ENCODE measurements at places on chromosomes 16 and 17. TPM values are rescaled to one million over a fixed set of nuclear protein-coding genes. Genes with fewer than 3 reads are reported as not detected.

HOXB4 gene
- 3.0 TPM for total RNA-seq

EPN3 gene
- not detected for total RNA-seq

TBC1D3D gene
- total RNA-seq = 1.5 TPM

KRTAP4-6 gene
- not detected for total RNA-seq

MRPL28 gene
- 92.9 TPM for total RNA-seq

LRRC37A gene
- total RNA-seq = 2.9 TPM

TOP2A gene
- 199 TPM for total RNA-seq

MYH8 gene
- not detected for total RNA-seq

GRAP gene
- total RNA-seq = 10.9 TPM

DNA sequence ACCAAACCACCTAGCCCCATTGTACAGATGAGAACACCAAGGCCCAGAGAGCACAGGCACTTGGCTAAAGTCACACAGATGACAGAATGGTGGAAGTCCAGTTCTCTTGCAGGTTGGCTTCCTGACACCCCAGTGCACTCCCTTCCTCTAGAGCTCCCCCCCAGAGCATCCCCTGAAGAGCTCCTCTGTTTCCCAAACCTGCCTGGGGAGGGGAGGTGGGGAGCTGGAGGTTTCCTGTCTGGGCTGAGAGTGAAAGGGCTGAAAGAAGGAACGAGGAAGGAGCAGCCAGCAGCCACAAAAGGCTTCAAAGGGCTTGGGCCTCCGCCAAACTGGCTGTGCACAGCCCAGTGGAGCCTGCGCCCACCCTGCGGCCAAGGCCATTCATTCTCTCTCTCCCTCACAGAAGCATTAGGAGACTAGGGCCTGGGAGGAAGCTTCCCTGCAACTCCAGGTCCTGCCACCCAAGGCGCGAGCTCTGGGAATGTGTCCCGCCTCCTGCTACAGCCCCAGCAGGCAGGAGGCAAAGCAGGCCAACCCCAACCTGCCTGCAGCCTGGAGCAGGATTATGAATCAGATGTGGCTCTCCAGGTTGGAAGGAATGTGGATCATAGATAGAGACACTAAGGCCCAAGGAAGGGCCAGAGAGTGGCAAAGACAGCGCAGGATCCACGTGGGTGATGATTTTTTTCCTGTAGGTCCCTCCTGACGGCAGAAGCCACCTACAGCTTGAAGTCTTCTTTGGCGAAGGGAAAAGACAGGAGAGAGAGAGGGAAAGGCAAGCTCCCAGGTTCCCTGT is 913 bp downstream of the SLC13A5 start:
- no peaks in the 10 kb centered on the region for H3K36me3 ChIP-seq
- no peak for DNase-seq
- H3K4me1 ChIP-seq = peaks cover 2% of the 10 kb centered on the region
- H3K27me3 ChIP-seq = peaks cover 57% of the 10 kb centered on the region

- no peaks in the 10 kb centered on the region for H3K4me1 ChIP-seq
- no peak for DNase-seq
- peaks cover 9% of the 10 kb centered on the region for H3K36me3 ChIP-seq
Observed at GRCh38 chr16:57567691-57568090, 25.2 kb downstream of the ADGRG5 start.

- H3K27me3 ChIP-seq = no peaks in the 10 kb centered on the region
- no peak overlapping the region for H3K27ac ChIP-seq
- H3K4me3 ChIP-seq = no peak overlapping the region
Observed at GRCh38 chr16:66810391-66810790, 9.0 kb upstream of the TERB1 start.

GRCh38 chr17:40310882-40311391 is 2.0 kb downstream of the RARA start:
- no peaks in the 10 kb centered on the region for H3K36me3 ChIP-seq
- H3K27me3 ChIP-seq = no peaks in the 10 kb centered on the region
- no peak overlapping the region for H3K4me3 ChIP-seq
- peaks cover 24% of the 10 kb centered on the region for H3K4me1 ChIP-seq
- H3K27ac ChIP-seq = no peak overlapping the region

GRCh38 chr16:14668556-14669223 is 25.4 kb downstream of the PLA2G10 start:
- peaks cover 4% of the 10 kb centered on the region for H3K4me1 ChIP-seq
- no peak overlapping the region for H3K27ac ChIP-seq
- no peak for DNase-seq
- H3K4me3 ChIP-seq = no peak overlapping the region
- H3K36me3 ChIP-seq = peaks cover 53% of the 10 kb centered on the region

GRCh38 chr17:75096082-75096625 is 8.4 kb downstream of the SLC16A5 start:
- DNase-seq = no peak
- no peak overlapping the region for H3K4me3 ChIP-seq
- peaks cover 4% of the 10 kb centered on the region for H3K36me3 ChIP-seq
- H3K27me3 ChIP-seq = no peaks in the 10 kb centered on the region

DNA sequence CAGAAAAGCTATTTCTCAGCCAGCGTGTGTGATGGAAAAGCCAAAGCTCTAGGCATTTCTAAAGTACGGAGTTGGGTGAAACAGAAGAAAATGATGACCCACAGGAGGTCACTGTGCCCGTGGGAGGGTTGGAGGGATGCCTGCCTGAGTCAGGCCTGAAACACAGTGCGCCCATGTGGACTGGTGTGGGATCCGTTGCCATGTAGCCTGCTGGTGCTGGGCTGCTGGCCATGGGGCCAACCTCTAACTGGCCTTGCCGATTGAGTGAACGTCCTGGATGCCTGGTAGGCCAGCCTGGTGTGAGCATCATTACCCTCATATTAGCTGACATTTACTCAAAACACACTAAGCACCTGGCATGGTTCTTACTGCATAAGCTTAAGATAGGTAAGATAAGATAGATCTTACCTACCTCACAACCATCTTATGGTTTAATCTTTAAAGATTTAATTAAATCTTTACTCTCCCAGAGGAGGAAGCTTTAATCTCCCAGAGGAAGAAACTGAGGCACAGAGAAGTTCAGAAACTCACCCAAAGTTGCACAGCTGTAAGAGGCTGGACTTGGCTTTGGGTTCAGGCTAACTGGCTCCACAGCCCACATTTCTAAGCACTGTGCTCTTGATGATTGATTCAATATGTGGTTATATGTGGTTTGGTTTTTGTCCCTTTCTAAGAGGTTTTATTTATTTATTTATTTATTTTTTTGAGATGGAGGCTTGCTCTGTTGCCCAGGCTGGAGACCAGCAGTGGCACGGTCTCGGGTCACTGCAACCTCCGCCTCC is 15.7 kb downstream of the MGAT5B start:
- no peak overlapping the region for H3K27ac ChIP-seq
- H3K27me3 ChIP-seq = no peaks in the 10 kb centered on the region
- no peak overlapping the region for H3K4me3 ChIP-seq
- no peak for DNase-seq

DNA sequence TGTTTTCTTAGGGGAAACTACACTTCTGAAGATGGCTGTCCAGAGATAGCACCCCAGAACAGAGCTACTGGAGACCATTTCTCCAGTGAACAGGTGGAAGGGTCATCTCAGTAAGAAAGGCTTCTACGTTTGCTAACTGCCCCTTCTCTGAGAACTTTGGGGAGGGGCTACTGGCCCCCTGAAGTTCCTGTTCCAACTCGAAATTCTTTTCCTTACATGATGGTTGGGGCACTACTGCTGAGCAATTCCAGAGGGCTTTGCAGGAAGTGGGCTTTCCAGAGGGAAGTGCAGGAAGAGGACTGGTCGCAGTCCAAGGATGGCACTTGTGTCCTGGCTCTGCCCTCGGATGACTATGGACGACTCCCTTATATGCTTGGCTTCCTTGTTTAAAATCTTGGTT is 31.2 kb downstream of the TOM1L2 start:
- no peaks in the 10 kb centered on the region for H3K36me3 ChIP-seq
- no peak overlapping the region for H3K4me3 ChIP-seq
- DNase-seq = no peak
- H3K27ac ChIP-seq = no peak overlapping the region

DNA sequence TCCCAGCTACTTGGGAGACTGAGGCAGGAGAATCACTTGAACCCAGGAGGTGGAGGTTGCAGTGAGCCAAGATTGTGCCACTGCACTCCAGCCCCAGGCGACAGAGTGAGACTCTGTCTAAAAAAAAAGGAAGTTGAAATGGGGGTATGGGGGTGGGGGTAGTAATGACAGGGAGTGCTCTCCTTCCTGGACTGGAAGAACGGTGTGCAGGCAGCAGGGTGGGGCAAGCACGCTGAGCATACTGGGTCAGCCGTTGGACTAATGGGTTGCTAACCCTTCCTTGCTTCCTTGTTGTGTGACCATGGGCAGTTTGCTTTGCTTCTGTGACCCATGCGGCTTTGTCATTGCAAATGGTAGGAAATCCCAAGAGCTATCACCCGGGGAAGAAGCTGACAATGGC is 16.5 kb downstream of the KATNIP start:
- DNase-seq = no peak
- H3K4me1 ChIP-seq = no peaks in the 10 kb centered on the region
- H3K27ac ChIP-seq = no peak overlapping the region
- H3K36me3 ChIP-seq = no peaks in the 10 kb centered on the region
- no peaks in the 10 kb centered on the region for H3K27me3 ChIP-seq

DNA sequence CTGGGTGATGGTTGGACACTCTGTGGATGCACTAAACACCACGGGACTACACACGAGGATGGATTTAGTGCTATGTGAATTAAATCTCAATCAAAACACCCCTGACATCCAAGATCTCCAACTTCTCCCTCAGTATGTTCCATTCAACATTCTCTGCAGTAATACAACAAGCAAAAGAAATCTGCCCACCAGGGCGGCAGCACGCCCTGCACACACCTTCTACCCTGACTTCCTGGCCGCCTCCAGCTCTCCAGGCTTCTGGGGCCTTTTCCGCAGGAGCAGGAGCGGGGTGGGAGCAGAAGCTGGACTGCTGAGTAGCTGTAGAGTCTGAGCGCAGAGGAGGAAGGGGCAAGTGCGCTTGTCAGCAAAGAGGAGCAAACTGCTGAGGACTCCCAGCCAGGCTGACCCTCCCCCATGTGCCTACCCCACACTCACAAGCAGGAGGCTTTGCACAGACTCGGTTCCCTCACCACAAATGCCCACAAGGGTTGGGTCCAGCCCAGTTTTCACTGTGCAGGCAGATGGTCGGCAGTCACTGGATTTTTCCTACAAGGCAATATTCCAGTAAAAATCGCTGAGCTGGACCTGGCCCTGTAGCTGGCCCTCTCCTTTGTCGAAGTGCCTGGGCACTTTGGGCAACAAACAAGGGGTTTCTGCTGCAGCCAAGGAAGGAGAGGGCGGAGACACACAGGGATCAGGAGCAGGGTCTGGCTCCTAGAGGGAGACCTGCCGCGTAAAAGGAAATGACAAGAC is 22.8 kb downstream of the ZDHHC7 start:
- peaks cover 6% of the 10 kb centered on the region for H3K4me1 ChIP-seq
- DNase-seq = no peak
- H3K27me3 ChIP-seq = no peaks in the 10 kb centered on the region

GRCh38 chr17:59399914-59400313 is 68.5 kb downstream of the YPEL2 start:
- DNase-seq = no peak
- no peak overlapping the region for H3K27ac ChIP-seq
- H3K4me1 ChIP-seq = no peaks in the 10 kb centered on the region
- H3K4me3 ChIP-seq = no peak overlapping the region
- H3K36me3 ChIP-seq = no peaks in the 10 kb centered on the region

DNA sequence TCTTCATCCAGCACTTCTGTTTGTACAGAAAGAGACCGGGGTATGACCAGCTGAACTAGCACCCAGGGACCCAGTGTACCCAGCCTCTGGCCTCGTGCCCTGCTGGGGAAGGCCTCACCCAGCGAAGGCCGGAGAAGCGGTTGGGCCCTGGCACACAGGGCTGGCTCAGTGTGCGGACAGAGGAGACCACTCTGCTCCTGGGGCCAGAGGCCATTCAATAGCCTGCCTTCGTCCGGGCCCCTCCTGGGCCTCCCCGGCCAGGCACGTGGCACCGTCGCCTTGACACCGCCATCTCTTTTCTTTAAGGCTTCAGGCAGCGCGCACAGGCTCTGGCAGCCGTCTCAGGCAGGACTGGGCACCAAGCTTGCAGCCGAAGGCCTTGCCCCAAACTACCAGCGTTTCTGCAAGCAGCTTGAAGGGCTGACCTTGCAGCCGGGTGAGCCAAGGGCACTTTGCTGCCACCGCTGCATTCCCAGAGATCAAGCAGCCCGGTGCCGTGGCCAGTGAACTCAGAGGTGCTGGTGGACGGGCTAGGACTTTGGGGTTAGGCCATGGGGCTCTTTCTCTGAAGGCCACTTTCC is 8.0 kb downstream of the TAX1BP3 start:
- H3K27me3 ChIP-seq = no peaks in the 10 kb centered on the region
- no peak overlapping the region for H3K4me3 ChIP-seq

- no peak for DNase-seq
- H3K36me3 ChIP-seq = no peaks in the 10 kb centered on the region
- H3K27me3 ChIP-seq = peaks cover 39% of the 10 kb centered on the region
- peaks cover 26% of the 10 kb centered on the region for H3K4me1 ChIP-seq
- no peak overlapping the region for H3K27ac ChIP-seq
Observed at GRCh38 chr17:57943645-57944044, 11.6 kb downstream of the CUEDC1 start.

GRCh38 chr17:16215002-16215272 is 397 bp downstream of the NCOR1 start:
- H3K27me3 ChIP-seq = no peaks in the 10 kb centered on the region
- H3K36me3 ChIP-seq = peaks cover 7% of the 10 kb centered on the region
- peaks cover 29% of the 10 kb centered on the region for H3K4me1 ChIP-seq
- H3K27ac ChIP-seq = peak overlapping the region; percentile 45
- peak; percentile 37 for DNase-seq

- no peaks in the 10 kb centered on the region for H3K36me3 ChIP-seq
- peaks cover 21% of the 10 kb centered on the region for H3K4me1 ChIP-seq
- no peak for DNase-seq
- H3K27ac ChIP-seq = no peak overlapping the region
- peaks cover 5% of the 10 kb centered on the region for H3K27me3 ChIP-seq
Observed at GRCh38 chr17:4488989-4489595, 9.6 kb upstream of the SPNS2 start.

GRCh38 chr16:86524029-86524428 is 13.7 kb downstream of the FOXF1 start:
- peaks cover 6% of the 10 kb centered on the region for H3K27me3 ChIP-seq
- no peak for DNase-seq
- no peaks in the 10 kb centered on the region for H3K4me1 ChIP-seq
- no peak overlapping the region for H3K27ac ChIP-seq
- H3K36me3 ChIP-seq = no peaks in the 10 kb centered on the region
- no peak overlapping the region for H3K4me3 ChIP-seq

- H3K36me3 ChIP-seq = peaks cover 3% of the 10 kb centered on the region
- no peak for DNase-seq
- peaks cover 65% of the 10 kb centered on the region for H3K27me3 ChIP-seq
- H3K4me3 ChIP-seq = peak overlapping the region; percentile 91
- peaks cover 15% of the 10 kb centered on the region for H3K4me1 ChIP-seq
- H3K27ac ChIP-seq = no peak overlapping the region
Observed at GRCh38 chr16:73056921-73057290, 9.0 kb upstream of the ZFHX3 start.

- DNase-seq = no peak
- no peak overlapping the region for H3K27ac ChIP-seq
- H3K27me3 ChIP-seq = peaks cover 22% of the 10 kb centered on the region
- H3K4me1 ChIP-seq = no peaks in the 10 kb centered on the region
- H3K4me3 ChIP-seq = no peak overlapping the region
Observed at GRCh38 chr17:36214918-36215317, 4.1 kb downstream of the CCL4L2 start.

- H3K27ac ChIP-seq = no peak overlapping the region
- H3K4me3 ChIP-seq = no peak overlapping the region
- DNase-seq = no peak
- H3K36me3 ChIP-seq = no peaks in the 10 kb centered on the region
Observed at GRCh38 chr17:55601874-55602364, 90.7 kb upstream of the SMIM36 start.
